Aorta (tissue), 5 donors: ENCODE measurements at places on chromosomes 16 and 17. TPM values are rescaled to one million over a fixed set of nuclear protein-coding genes. Genes with fewer than 3 reads are reported as not detected.

DNA sequence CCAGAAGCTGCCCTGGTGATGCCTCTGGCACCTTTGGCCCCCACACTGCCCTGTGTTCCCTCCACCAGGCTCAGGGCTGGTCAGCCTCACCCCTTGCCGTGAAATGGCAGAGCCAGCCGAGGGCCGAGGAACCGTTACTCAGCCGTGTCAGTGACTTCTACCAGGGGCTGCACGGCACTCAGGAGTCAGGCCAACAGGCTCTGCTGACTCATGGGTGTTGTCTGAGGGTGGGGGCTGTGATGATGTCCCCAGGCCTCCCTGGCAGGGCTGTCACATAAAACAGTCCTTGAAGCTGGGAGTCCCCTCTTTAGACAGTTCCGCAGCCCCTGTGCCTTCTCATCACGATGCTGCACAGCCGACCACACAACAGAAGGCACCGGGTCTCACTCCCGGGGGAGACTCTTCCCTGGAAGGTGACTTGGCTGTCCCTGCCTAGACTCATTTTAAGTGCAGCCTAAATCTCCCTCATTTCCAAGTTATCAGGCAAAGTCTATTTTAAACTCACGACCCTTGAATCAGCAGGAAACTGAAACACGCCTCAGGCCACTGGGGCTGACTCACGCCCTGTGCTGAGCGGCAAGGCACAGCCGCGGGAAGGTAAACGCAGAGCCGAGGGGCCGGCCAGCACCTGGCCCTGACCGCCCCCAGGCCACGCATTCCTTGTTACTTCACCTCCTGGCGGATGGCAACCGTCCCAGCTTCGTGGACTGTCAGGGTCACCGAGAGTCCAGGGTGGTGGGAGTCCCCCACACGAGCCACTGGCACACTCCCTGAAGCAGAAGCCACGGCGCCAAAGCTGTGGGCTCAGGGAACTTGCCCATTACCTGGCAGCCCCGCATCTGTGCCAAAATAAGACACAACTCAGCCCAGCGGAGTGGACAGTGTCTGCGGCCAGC is 102.6 kb downstream of the ZNF778 start:
- peak; percentile 90 for DNase-seq
- no peak overlapping the region for H3K27ac ChIP-seq
- H3K4me1 ChIP-seq, result peaks cover 3% of the 10 kb centered on the region
- no peaks in the 10 kb centered on the region for H3K27me3 ChIP-seq
- H3K36me3 ChIP-seq, result no peaks in the 10 kb centered on the region

DNA sequence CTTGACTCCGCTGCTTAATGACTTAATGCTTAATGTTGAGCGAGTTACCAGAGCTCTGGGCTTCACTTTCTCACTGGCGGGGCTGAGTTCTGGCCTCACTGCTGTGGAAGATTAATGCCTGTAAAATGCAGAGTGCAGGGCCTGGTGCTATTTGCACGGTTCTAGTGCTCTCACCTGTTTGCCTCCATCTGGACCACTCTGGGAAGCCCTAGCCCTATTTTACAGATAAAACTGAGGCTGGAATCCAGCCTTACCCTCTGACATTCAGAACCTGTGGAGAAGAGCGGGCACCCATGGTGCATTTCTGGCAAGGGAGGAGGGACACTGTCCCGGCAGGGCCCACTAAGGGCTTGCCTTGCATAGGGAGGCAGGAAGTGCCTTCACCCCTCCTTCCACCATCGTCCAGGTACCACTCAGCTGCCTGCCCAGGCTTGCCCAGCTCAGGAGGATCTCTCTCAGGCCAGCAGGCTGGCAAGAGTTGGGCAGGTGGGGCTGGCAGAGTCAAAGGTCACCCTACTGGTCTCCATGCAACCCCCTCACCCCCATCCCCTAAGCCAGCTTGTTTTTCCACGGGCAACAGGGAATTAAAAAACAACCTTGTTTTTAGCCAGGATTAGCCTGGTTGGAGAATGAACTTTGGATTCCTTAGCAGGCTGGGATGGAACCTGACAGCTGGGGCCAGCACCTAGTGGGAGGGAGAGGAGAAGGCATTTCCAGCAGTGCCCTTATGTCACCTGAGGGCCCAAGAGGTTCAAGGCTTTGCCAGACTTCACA is 4.1 kb upstream of the UBALD1 start:
- no peak for DNase-seq
- no peak overlapping the region for H3K4me3 ChIP-seq
- no peak overlapping the region for H3K27ac ChIP-seq
- no peaks in the 10 kb centered on the region for H3K4me1 ChIP-seq
- no peaks in the 10 kb centered on the region for H3K36me3 ChIP-seq
- no peaks in the 10 kb centered on the region for H3K27me3 ChIP-seq

SPATA32 gene
- not detected for total RNA-seq

WDR81 gene
- total RNA-seq, result 27.3 TPM

DNA sequence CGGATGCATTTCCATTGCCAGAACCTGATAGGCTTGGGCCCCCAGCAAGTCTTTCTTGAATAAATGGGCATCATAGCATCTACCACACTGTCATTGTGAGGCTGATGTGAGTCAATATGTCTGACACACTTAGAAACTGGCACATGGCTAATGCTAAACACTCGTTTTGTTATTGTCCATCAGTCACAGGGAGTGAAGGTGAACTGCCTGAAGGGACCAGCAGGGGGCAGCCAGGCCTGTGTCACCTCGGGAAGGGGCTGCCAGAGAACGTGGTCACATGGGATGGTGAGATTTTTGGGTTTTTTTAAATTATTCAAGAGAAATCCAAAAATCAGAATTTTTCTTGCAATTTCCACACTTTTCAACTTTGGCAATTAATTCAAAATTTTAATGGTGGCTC is 831 bp upstream of the RCVRN start:
- H3K27me3 ChIP-seq, result no peaks in the 10 kb centered on the region
- DNase-seq, result no peak
- H3K4me3 ChIP-seq, result no peak overlapping the region
- H3K36me3 ChIP-seq, result no peaks in the 10 kb centered on the region

GRCh38 chr17:69335058-69335457 is 8.1 kb upstream of the ABCA5 start:
- no peaks in the 10 kb centered on the region for H3K27me3 ChIP-seq
- no peaks in the 10 kb centered on the region for H3K36me3 ChIP-seq
- DNase-seq, result no peak
- no peak overlapping the region for H3K27ac ChIP-seq
- H3K4me1 ChIP-seq, result no peaks in the 10 kb centered on the region
- H3K4me3 ChIP-seq, result no peak overlapping the region

GRCh38 chr17:54903375-54903774 is 2.7 kb downstream of the TOM1L1 start:
- no peaks in the 10 kb centered on the region for H3K4me1 ChIP-seq
- no peak overlapping the region for H3K4me3 ChIP-seq
- H3K27me3 ChIP-seq, result no peaks in the 10 kb centered on the region
- H3K27ac ChIP-seq, result no peak overlapping the region

- peaks cover 18% of the 10 kb centered on the region for H3K4me1 ChIP-seq
- DNase-seq, result no peak
- H3K36me3 ChIP-seq, result no peaks in the 10 kb centered on the region
- H3K27me3 ChIP-seq, result no peaks in the 10 kb centered on the region
- peak overlapping the region; percentile 79 for H3K27ac ChIP-seq
Measured at GRCh38 chr17:47278561-47278960, 24.9 kb downstream of the ITGB3 start.

DNA sequence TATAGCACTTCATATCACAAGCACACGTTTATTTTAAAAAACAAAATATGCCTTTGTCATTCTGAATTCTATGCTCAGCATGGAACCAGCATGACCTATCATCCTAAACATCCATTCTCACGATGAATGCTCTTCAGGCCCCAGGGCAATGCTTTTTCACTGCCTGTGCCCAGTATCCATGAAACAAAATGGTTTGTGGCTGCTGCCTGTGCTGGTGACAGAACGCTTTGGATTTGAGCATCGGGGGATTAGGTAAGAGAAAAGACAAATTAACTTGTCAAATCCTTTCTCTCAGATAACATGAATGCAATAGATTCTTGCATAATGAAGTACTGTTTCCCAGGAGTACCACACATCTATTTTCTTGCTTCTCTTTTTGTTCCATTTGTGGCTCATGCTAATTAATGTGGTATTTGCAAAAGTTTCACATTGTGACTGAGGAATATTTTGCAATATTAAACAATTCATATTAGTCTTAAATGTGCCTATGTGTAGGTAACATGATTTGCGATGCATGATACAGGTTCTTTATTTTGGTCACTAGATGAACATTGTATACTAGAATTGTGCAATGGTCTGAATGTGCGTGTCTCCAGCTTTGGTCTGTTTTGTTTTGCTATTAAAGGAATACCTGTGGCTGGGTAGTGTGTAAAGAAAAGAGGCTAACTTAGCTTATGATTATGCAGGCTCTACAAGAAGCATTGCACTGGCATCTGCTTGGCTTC is 25.8 kb upstream of the SRSF1 start:
- H3K27me3 ChIP-seq, result no peaks in the 10 kb centered on the region
- H3K4me3 ChIP-seq, result no peak overlapping the region
- H3K36me3 ChIP-seq, result no peaks in the 10 kb centered on the region
- H3K4me1 ChIP-seq, result no peaks in the 10 kb centered on the region
- no peak overlapping the region for H3K27ac ChIP-seq

DNA sequence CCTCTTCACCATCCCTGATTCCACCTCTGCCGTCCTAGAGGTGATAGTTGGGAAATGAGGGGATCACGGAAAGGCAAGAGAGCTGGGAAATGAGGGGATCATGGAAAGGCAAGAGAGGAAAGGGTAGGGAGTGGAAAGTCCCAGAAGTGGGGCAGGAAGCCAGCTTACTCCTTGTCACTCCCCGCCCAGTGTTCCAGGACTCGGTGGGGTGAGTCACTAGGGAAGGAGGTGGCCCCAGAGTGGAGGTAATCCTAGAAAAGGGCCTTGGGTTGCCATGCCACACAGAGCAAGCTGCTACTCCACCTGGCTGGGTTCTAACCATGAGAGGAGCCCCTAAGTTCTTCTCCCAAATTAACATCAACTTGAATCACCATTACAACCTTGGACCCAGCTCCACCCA is 14.8 kb downstream of the ALOXE3 start:
- no peaks in the 10 kb centered on the region for H3K36me3 ChIP-seq
- no peak overlapping the region for H3K27ac ChIP-seq
- no peaks in the 10 kb centered on the region for H3K4me1 ChIP-seq
- no peaks in the 10 kb centered on the region for H3K27me3 ChIP-seq
- H3K4me3 ChIP-seq, result no peak overlapping the region

- no peak overlapping the region for H3K27ac ChIP-seq
- H3K4me1 ChIP-seq, result peaks cover 5% of the 10 kb centered on the region
- H3K27me3 ChIP-seq, result no peaks in the 10 kb centered on the region
- H3K36me3 ChIP-seq, result no peaks in the 10 kb centered on the region
Measured at GRCh38 chr16:75080205-75081029, 36.2 kb downstream of the LDHD start.
